ENCODE measurements at places on chromosomes 5 and 9.
A peak's percentile ranks its signal among the peaks of the same experiment; 100 is the strongest.

GRCh38 chr9:33153666-33154065, 13.5 kb downstream of the B4GALT1 start:
- DNase-seq = no peak

- peak; percentile 70 for DNase-seq
These were observed 3.6 kb upstream of the PFN3 start for GRCh38 chr5:177403792-177404640.

DNA sequence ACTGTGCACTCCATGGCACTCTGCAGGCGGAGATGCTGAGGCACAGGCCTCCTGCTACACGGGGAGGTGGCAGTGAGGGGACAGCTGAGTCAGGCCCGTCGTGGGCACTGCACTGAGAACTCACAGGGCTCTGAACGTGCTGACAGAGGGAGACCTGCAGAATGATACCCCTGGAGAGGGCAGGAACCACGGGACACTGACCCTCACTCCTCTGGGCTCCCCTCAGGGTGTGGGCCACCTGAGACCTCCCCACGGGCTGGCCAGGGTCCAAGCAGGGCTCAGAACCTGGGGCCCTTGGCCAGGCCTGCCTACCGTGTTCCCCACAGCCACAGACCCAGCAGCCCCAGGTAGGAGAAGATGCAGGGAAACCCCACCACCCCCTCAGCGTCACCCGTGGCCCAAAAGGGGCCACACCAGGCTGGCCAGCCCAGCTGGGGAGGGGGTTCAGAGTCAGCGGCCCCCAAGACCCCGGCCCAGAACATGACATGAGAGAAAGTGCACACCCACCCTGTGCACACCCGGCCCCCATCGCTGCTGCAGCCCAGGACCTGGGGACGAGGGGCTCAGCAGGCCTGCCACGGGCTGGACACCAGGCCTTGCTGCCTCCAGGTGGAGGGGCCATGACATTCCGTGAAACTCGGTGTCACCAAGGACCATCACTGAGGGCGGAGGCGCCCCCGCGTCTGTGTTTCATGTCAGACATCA, 30.9 kb downstream of the GLT6D1 start:
- no peak for DNase-seq

- DNase-seq = no peak
These were observed 138.8 kb upstream of the NR4A3 start for GRCh38 chr9:99682870-99683269.

GRCh38 chr9:82332774-82333152, 344.2 kb downstream of the SPATA31D1 start:
- DNase-seq = no peak

- no peak for DNase-seq
These were observed 125.4 kb upstream of the SLC30A5 start for GRCh38 chr5:68968429-68968828.

- DNase-seq = peak; percentile 51
These were observed 798 bp downstream of the REEP5 start for GRCh38 chr5:112921026-112921832.

DNA sequence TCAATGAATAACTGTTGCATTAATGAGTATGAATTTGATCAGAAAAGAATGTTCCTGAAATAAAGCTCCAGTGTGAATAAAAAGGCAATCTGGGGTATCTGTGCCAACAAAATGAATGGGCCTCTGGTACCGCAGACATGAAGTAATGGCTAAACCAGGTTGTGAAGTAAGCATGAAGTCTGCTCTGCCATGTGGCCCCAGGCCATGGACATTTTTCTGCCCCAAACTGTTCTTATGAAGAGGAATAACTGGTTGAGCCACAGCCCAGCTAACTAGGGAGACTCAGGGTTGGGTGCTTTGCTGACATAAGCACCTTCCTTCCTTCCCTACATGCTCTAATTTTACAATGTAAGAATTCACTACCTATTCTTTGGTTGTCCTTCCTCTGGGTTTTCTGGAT, 147.4 kb upstream of the LRRTM2 start:
- DNase-seq = no peak

GRCh38 chr5:133749331-133749985, 137.1 kb upstream of the FSTL4 start:
- DNase-seq = no peak

GRCh38 chr9:117375956-117376355, 38.9 kb downstream of the ASTN2 start:
- no peak for DNase-seq

DNA sequence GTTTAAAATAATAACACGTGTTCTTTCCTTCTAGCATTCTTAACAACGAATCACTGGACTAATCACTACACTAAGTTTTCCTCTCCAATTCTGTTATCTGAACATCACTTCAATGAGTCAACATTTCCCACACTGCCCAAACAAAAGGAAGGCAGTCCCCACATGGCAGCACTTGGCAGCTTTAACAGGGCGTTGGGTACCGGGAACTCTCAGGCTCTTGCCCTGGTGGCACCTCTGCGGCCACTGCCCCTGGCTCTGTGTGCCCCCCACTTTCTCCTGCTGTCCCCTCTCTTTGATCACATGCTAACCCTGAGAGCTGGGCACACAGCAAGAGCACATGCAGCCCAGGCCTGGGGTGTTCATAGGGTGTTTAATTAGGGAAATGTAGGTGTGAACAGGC, 15.7 kb downstream of the SLC6A3 start:
- no peak for DNase-seq

DNA sequence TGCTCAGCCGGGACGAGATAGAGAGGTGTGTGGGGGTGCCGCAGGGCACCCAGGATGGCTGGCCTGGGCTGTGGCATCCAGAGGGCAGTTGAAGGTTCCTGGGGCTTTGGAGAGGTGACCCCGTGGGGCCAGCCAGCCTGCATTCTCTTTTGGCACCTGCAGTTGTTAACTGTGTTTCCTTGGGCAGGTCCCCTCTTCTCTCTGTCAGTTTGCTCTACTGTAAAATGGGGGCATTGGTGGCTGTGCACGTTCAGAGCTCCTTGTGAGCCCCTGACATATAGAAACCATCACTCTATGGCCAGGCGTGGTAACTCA, 8.5 kb downstream of the ZDHHC12 start:
- DNase-seq = no peak

DNA sequence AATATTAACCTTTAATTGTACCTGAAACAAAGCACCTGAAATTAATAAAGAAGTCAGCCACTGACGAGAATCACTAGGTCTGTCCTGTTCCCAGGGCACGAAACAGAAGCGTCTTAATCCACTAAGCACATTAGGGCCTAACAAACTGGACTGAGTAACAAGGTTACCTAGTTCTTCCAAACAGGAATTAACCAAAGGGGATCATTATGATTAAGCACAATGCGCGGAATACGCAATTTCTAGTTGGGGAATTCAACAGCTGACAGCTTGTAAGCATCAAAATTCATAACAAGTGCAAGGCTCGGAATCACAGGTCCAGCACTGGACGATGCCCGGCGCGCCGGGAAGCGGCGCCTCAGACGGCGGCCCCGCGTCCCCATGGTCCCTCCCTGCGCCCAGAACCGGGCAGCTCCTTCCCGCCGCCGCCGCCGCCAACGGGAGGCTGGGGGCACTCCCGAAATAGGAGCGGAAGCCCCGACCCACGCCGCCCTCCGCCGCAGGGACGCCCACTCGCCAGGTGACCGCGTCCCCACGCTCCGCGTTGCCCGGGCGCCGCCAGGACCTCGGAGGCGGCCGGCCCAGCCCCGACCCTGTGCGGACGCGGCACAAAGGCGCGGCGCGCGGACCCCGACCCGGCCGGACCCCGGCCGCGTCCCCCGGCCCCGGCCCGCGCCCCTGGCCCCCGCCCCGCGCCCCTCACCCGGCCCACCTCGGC, 898 bp downstream of the CAMSAP1 start:
- peak; percentile 37 for DNase-seq

DNA sequence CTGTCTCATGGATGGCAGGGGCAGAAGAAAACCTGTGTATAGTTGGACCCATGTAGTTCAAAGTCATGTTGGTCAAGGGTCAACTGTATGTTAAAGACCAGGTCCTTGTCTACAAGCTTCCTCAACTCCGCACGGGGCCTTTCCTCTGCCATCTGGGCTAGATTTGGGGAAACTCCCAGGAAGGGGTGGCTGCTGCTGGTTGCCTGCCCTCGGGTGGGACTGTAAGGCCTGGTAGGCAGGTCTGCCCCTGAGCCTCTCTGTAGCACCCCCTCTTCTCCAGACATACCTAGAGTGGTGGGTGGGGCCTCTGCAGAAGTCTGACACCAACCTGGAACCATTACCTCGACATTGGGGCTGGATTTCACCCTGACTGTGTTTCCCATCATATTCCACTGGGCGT, 15.2 kb downstream of the ENHO start:
- DNase-seq = no peak

- peak; percentile 8 for DNase-seq
These were observed 95.7 kb downstream of the ACTBL2 start for GRCh38 chr5:57386958-57387357.

GRCh38 chr5:82754036-82754746, 323.0 kb downstream of the TMEM167A start:
- DNase-seq = no peak

DNA sequence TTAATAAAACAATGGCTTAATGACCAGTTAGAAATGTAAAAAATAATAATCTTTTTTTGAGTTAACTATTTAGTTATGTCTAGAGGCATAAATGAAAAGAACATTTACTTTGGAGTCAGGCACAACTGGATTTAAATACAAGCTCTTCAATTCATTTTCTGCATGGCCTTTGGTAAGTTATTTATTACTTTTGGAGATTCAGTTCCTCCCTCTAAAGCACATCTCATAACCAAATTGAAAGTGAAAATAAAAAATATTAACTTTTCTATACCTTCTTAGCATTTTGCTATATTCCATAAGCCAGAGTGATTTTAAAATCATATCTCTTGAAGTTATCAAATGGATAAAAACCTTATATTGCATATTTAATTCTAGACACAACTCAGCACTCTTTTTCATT, 434.9 kb upstream of the SMARCA2 start:
- no peak for DNase-seq

DNA sequence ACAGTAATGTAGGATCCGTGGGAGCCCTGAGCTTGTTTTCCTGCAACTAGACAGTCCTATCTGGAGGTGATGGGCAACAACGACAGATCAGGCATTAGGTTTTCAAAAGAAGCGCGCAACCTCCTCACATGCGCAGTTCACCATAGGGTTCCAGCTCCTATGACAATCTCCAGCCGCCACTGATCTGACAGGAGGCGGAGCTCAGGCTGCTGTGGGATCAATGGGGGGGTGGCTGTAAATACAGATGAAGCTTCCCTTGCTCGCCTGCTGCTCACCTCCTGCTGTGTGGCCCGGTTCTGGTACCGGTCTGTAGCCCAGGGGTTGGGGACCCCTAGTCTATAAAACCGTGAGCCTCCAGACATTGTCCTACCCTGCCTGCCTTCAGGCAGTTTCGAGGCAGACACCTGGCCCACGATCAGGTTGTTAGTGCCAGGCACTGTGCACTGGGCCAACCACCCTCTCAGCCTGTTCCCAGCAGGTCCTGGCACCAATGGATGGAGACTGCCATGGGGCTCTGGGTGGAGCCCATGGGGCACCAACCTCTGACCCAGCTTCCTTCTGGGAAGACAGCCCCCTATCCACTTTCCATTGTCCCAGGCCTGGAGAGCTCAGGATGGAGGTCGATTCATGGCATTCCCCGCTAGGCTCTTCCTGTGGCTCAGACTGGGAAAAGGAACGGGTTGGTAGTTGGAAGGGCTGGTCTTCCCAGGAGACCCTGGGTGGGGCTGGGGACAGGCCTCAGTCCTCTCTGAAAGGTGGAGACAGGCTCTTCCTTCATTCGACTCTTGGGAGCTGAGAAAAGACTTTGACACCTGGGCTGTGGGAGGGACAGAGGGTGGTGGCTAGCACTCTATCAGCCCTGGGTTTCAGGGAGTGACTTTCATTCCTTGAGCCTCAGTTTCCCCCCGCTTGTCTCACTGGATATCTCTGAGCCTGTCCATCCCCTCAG, 1.7 kb downstream of the ENDOG start:
- no peak for DNase-seq

GRCh38 chr9:106981396-106982287, 118.7 kb downstream of the ZNF462 start:
- DNase-seq = no peak

- no peak for DNase-seq
These were observed 207.7 kb downstream of the PDE4D start for GRCh38 chr5:59685793-59686192.

DNA sequence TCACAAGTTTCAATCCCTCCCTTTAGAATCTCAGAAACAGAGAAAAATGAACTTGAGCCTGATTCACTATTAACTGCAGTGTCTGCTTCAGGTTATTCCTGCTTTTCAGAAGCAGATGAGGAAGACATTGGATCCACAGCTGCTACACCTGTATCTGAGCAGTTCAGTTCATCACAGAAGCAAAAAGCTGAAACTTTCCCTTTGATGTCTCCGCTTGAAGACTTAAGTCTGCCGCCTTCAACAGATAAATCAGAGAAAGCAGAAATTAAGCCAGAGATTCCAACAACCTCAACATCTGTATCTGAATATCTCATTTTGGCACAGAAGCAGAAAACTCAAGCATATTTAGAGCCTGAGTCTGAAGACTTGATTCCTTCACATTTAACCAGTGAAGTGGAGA, 42.1 kb downstream of the CMYA5 start:
- no peak for DNase-seq

DNA sequence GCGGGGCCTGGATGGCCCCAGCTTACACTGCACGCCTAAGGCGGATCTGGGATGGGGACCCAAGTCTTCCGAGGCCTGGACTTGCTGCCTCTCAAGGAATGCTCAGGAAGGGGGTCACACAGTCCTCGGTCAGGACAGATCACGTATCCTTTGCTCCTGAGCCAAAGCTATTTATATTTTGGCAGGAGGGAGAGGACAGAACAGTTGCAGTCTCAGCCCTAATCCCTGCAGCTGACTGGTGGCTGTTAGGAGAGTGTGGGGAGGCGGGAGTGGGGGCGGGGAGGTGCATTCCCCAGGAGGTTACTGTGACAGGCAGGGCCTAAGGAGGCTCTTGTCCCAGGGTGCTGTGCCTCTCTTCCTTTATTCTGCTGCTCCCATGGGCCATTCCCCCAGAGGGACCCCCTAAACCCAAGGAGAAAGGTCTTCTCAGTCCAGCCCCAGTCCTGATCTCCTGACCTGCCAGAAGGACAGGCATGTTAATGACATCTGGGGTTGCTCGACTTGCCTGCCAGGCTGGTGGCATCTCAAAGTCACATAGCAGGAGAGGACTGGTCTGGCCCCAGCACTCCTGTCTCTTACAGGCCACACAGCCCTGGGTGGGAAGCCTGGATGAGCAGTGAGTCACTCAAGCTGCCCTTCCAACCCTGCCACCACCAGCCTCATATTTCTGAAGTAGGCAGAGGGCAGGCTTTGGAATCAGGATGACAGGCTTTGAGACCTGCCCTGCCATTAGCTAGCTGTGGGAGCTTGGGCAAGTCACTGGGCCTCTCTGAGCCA, 51.9 kb downstream of the COL27A1 start:
- DNase-seq = no peak

GRCh38 chr5:23302438-23302837, 205.0 kb upstream of the PRDM9 start:
- no peak for DNase-seq
